ENCODE measurements at places on chromosomes 4 and X. TPM values are rescaled to one million over a fixed set of nuclear protein-coding genes. Genes with fewer than 3 reads are reported as not detected.

HTR2C gene
- total RNA-seq, result not detected

GAGE12J gene
- not detected for total RNA-seq

FGD1 gene
- total RNA-seq, result 4.3 TPM

MAGEC2 gene
- total RNA-seq, result not detected

NPY1R gene
- total RNA-seq, result 8.4 TPM

All from tibial nerve (tissue), 4 donors.